ENCODE measurements at places on chromosomes 5 and 9. TPM values are rescaled to one million over a fixed set of nuclear protein-coding genes. Genes with fewer than 3 reads are reported as not detected.
A peak's percentile ranks its signal among the peaks of the same experiment; 100 is the strongest.

N4BP3 gene
- 18.3 TPM for total RNA-seq

FGFR4 gene
- total RNA-seq = 8.0 TPM

BRINP1 gene
- total RNA-seq = 0.10 TPM

CDH18 gene
- 0.29 TPM for total RNA-seq

GRCh38 chr9:6669881-6670280, 24.4 kb upstream of the GLDC start:
- no peak for DNase-seq

DNA sequence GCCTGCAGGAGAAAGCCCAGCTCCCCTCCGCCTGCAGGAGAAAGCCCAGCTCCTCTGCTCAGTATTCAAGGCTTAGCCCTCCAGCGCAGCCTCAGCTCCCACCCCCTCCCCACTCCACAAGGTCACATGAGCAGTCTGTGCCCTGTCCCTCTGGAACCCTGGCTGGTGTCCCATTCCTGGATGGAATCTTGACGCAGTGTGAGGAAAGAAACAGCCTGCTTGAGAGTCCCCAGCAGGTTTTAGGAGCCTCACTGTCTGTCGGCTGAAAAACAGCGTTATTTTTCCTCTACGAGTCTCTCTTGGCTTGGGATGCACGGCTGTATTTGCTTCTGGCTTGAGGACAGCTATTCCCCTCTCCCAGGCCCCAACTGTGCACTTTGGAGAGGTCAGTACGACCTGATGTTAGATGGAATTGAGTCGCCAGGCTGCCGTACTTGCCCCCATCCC, 210.1 kb upstream of the TRIM32 start:
- DNase-seq = no peak

DNA sequence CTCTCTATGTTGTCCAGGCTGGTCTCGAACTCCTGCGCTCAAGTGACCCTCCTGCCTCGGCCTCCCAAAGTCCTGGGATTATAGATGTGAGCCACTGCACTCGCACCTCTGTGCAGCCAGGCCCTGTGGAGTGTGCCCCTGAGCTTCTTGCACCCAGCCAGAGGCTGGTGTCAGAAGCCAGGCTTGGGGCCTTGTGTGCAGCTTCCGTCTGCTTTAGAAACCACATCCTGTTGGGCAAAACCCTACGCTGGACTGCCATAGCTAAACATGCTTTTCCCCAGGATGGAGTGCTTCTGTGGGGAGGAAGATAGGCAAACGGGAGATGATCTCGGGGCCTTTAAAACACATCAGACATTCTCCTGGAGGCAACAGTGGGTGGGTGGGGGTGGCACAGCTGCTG, 40.1 kb downstream of the PRRT1B start:
- no peak for DNase-seq

DNA sequence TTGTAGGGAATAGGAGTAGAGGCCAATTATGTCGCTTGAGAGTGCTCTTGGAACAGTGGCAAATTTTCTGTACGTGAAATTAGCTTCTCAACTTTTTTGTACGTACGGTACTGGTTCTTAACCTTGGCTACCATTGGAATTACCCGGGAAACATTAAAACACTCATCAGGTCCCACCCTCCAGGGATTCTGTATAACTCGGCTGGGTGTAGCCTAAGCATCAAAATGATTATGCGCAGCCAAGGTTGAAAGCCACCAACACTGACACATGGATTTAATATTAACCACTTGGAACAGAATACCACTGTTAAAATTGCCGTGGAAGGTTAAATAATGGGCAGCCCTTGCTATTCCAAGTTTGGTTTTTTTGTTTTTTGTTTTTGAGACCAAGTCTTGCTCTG, 17.4 kb downstream of the DNAJA1 start:
- no peak for DNase-seq

GRCh38 chr5:132103332-132103951, 29.9 kb downstream of the CSF2 start:
- peak; percentile 66 for DNase-seq

DNA sequence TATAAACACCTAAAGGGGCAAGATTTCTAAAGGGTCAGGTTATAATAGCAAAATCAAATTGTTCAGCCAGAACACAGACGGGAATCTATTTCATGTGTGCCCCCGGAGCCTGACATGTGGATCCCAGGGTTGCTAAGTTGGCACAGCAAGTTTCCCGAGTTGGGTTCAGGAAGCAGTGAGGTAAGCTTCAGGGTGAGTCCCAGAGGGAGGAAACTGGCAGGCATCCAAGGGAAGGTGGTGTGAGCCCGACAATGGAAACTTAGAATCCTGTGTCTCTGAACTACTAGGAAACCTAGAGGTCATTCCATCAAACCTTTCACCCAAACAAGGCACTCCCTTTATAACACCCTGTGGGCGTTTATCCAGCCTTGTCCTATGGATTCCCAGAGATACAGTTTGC, 98.4 kb downstream of the ADRB2 start:
- DNase-seq = no peak

- no peak for DNase-seq
Observed at GRCh38 chr5:137022043-137022442, 477.1 kb downstream of the SPOCK1 start.

GRCh38 chr5:175681968-175682340, 24.1 kb downstream of the HRH2 start:
- DNase-seq = no peak

Measured in lower leg skin (tissue), 4 donors.